ENCODE measurements at places on chromosomes 5 and 9.

- no peak for DNase-seq
Observed at GRCh38 chr9:123418506-123418905, 62.5 kb downstream of the CRB2 start.

- DNase-seq = no peak
Observed at GRCh38 chr5:17928581-17928981, 294.3 kb downstream of the TAF11L14 start.

DNA sequence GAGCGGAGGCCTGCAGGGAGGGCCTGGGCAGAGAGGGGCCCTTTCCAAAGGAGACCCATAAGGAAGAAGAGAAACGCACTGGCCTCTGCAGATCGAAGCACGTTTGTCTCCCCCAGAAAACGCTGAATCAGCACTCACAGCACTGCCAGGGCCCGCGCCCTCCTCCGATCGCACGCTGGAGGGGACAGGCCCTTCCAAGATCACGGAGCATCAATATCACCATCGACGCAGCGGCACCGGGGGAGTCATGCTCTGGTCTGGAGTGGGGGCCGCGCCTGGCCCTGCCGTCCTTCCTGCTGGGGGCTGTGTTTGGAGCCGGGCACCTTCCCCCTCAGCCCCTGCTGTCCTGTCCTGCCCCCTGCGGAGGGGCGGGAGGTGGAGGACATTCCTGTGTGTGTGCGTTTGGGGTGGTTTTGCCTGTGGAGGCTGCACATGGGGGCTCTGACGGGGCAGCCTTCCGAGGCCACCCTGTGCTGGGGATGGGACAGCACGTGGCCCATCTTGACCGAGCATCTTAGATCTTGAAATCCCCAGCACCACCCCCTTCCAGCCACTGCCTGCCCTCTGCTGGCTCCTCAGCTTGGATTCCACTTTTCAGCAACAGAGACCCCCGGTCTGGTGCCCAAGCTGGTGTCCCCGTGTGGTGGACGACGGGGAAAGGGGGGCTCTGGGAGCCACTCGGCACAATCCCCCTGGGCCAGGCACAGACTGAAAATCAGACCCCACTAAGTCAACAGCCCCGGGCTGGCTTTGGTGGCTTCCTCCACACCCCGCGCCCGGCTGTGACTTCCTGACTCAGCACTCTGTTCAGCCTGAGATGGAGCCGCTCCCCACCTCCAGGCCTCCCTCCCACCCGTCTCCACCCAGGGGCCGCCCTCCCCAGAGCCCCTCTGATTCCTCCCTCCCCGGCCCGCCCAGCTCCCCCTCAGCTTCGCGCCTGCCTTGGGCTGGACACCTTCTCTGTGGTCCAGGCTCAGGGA is 8.3 kb downstream of the TMEM250 start:
- no peak for DNase-seq

DNA sequence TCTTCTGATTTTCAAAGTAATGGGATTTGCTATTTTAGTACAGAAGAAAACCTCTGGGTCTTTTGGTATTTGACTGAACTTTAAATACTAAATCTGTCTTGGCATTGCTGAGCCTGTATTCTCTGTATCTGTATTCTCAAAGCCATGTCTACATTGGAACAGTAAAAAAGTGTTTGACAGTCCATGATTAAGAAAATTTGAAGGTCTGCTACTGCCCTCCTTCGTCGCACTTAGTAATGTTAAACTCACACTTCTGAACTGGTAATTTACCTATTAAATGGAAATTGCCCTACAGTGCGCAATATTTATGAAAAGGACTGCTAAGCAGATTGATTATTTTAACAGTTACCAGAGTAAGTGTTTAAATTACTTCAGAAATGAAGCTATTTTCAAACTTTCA is 165.7 kb upstream of the SMC2 start:
- no peak for DNase-seq

Data from NCI-H69 (cell line).